ENCODE measurements at places on chromosomes 2 and 18. TPM values are rescaled to one million over a fixed set of nuclear protein-coding genes. Genes with fewer than 3 reads are reported as not detected.

Gene RUFY4
- not detected for total RNA-seq

Gene SLC4A5
- 0.84 TPM for total RNA-seq

Gene YES1
- 18.0 TPM for total RNA-seq

Gene MROH2A
- total RNA-seq, result not detected

Gene DCTN1
- total RNA-seq, result 117 TPM

Gene TMEM247
- not detected for total RNA-seq

Gene TRIM43
- not detected for total RNA-seq

Gene PLEK
- total RNA-seq, result 4.3 TPM

Gene UGT1A4
- 0.10 TPM for total RNA-seq

Gene CNGA3
- not detected for total RNA-seq

Gene SDC1
- total RNA-seq, result 188 TPM

Gene DOK6
- 0.09 TPM for total RNA-seq

Gene SGPP2
- total RNA-seq, result 7.5 TPM

Gene FAP
- not detected for total RNA-seq

Gene ITGB6
- 17.4 TPM for total RNA-seq

Gene FAM98A
- 6.5 TPM for total RNA-seq

Gene TGFA
- 116 TPM for total RNA-seq

Gene UGT1A10
- total RNA-seq, result not detected

Gene C2orf80
- total RNA-seq, result not detected

Gene COLEC11
- total RNA-seq, result 5.2 TPM

Gene IWS1
- total RNA-seq, result 34.9 TPM

Gene SIX2
- total RNA-seq, result 7.3 TPM

Gene NEU2
- not detected for total RNA-seq

Gene DOCK10
- total RNA-seq, result 11.6 TPM

Gene VAMP5
- not detected for total RNA-seq

Gene INPP5D
- total RNA-seq, result not detected

Gene CPO
- 1.2 TPM for total RNA-seq

Gene XIRP2
- total RNA-seq, result not detected

Gene IGFBP5
- total RNA-seq, result 0.26 TPM

Gene RFTN2
- not detected for total RNA-seq
